ENCODE measurements at places on chromosomes 11 and 22.
A peak's percentile ranks its signal among the peaks of the same experiment; 100 is the strongest.

GRCh38 chr11:44621140-44621681 is 55.7 kb downstream of the CD82 start:
- DNase-seq, result peak; percentile 87

DNA sequence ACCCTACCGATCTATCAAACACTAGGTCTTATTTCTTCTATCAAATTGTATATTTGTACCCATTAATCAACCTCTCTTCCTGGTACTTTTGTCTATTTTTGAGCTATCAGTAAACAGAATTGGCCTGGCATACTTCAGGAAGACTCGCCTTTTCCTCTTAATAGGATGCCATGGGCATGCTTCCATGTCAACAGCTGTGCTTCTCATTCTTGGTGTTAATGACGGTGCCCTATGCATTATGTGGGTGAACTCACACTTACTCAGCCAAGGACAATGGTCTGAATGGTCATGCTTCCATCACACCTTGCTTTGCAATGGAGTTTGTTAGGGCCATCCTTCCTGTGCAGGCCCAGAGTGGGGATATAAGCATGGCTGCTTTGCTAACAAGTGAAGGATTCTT is 521.8 kb downstream of the MIAT start:
- no peak for DNase-seq

DNA sequence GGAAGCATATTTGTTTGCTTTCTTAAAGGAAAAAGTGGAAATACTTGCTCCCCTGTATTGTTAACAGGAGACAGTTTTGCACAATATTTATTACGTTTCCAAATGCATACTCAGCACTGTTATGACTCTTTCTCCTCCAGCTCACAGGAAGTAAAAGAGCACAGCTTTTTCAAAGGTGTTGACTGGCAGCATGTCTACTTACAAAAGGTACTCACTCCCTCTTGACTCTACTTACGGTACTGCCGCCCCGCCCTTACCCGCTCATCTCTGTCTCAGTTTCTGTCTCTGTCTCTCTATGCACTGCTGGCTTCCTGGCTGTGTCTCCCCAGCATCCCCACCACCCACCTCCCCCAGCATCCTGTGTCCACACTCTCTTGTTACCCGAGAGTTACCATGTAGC is 32.2 kb upstream of the MYO18B start:
- no peak for DNase-seq

DNA sequence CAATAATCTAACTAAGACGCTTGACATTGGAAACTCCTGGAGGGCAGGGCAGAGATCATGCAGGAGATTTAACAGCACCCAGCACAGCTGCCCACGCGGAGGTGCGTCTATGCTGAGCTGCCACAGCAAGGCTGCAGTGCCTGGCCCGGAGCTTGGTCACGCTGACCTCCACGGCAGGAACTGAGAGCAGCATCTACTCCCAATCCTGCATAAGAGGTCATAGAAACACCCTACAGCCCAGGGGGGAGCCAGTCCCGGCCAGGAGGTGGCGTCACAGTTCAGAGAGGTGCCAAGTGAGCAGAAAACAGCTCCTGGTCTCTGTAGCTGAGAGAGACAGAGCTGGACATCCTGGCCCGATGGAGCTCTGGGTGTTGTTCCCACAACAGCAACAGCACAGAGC is 121.1 kb upstream of the TMEM45B start:
- DNase-seq, result no peak

DNA sequence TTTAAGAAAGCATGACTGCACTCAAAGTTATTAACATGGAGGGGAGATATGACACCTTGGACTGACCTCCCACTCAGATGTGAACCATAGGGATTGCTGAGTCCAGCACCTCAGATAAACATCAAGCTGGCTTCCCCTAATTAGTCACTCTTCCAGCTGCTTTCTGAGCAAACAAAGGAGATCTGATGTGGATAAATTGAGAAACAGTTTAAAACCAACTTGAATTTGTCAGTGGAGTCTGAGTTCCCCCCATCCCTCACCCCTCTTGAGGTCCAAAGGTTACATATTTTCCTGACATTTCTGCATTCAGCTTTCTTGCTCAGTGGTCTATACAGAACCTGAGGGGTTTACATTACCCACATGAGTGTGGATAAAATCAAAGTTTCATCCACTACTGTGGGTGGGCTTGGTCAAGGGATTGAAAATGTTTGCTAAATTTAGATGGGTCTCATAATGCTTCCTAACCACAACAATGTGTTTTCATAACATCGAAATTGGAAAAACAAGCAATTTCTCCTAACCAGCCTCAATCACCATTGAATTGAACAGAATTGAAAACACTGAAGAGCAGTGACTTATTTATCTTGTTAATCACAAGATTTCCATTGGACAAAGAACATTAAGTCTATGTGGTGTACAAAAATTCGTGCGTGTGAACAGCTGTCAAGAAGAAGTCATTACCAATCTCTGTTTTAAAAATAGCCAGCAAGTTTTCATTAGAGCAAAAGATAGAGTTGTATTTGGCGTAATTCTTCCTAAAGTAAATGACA is 292.3 kb downstream of the METTL15 start:
- DNase-seq, result no peak

DNA sequence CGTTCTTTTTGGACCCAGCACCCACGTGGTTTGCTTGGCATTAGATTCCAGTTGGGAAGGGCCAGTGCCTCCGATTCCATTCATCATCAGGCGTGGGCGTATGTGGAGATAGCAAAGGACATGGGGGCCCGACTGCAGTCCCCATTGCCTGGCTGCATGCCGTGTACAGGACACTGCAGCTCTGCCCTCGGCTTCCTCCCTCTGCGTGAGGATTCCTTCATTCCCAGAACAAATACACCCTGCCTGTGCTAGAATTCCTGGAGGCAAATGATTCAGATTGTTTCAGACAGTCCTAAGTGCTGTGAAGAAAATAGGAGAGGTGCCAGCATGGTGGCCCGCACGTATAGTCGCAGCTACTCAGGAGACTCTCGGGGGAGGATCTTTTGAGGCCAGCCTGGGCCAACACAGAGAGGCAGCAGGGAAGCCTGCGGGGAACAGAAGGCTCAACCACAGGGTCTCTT is 15.4 kb downstream of the DERL3 start:
- DNase-seq, result peak; percentile 51

GRCh38 chr11:15006139-15006759 is 34.1 kb upstream of the CALCA start:
- no peak for DNase-seq

GRCh38 chr11:36022882-36023281 is 79.0 kb downstream of the LDLRAD3 start:
- DNase-seq, result no peak

- DNase-seq, result no peak
Observed at GRCh38 chr11:3905080-3905953, 49.9 kb downstream of the STIM1 start.

GRCh38 chr11:113415343-113415742 is 27.8 kb downstream of the ANKK1 start:
- DNase-seq, result no peak

- DNase-seq, result no peak
Observed at GRCh38 chr22:36129486-36130388, 30.8 kb downstream of the APOL3 start.

GRCh38 chr11:103901656-103902055 is 134.8 kb upstream of the DDI1 start:
- DNase-seq, result no peak

DNA sequence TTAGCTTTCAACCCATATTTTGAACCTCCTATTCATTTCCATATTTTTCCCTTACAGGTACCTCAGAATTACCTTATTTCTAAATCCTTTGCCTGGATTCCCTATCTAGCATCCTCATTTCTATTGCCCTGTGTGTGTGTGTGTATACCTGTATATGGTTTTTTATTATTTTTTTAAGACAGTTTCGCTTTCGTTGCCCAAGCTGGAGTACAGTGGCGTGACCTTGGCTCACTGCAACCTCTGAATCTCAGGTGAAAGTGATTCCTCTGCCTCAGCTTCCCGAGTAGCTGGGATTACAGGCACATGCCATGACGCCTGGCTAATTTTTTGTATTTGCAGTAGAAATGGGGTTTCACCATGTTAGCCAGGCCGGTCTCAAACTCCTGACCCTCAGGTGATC is 12.6 kb downstream of the HIPK3 start:
- DNase-seq, result no peak

- no peak for DNase-seq
Observed at GRCh38 chr11:133833898-133834681, 11.2 kb downstream of the SPATA19 start.

DNA sequence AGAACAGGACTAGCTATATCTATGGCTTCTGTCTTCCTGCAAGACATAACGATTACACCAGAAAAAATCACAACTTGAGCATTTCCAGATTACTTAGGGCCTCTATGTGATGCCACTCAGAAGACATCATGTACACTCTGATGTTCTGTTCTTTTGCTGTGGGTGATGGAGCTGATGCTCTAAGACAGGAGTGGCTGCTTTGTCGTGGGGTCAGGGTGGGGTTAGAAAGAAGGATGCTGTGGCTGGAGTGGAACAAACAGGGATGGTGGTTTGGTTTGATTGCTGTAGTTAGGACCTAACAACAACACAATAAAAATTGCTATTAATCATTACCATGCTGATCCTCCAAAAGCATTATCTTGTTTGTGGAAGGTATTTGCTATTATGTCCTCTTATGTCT is 120.3 kb upstream of the ARHGAP20 start:
- no peak for DNase-seq

- no peak for DNase-seq
Observed at GRCh38 chr11:79241852-79242241, 199.0 kb downstream of the TENM4 start.

GRCh38 chr11:702462-703461 is 3.3 kb upstream of the EPS8L2 start:
- DNase-seq, result no peak

DNA sequence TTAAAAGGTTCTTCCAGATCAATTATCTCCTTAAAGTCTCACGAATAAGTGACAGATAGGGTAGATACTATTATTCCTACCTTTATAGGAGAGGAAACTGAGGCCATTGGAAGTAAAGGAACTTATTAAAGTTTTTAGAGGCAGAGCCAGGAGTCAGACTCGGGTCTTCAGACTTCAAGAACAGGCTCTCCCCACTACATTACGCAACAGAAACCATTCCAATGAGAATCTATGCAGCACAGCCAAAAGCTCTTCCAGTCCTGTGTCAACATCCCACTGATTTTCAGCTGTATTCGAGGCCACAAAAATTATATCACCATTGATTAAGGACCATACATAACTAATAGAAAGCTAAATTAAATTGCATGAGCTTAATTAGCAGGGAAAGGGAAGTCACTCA is 77.4 kb downstream of the RELT start:
- DNase-seq, result no peak

DNA sequence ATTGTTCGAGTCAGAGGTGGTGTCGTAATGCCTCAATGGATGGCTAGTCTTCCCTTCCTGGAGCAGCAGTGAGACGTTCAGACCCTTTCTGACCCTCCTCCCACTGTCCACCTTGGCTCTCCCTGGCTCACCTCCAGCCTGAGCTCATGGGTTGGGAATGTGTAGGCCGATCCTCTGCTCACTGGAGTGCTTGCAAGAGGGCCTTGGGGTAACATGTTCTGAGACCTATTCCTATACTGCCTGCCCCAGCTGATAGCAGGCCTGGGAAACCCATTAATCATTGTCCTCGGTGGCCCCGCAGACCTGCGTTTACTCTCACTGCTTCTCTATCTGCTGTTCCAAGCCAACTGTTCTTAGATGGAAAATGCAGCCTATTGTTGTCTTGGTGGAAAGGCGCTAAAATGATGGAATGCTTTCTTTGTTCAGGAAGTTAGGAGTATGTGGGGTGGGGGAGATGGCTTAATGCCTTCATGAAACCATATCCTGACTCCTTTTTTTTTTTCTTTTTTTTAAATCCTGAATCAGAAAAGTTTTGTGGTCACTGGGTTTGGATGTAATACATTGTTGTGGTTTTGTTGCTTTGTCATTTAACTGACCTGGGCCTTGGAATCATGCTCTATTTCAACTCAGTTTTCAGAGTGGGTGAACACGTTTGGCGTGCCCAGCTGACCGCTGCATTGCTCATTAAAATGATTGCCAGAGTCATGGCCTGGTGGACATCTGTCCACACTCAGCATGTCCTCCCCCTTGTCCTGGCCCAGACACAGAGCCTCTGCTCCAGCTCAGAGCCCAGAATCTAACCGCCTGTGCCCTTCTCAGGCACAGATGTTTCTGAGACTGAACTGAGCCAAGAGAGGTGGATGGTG is 72.5 kb downstream of the MICAL2 start:
- DNase-seq, result peak; percentile 71

GRCh38 chr11:12961615-12962014 is 47.5 kb upstream of the RASSF10 start:
- DNase-seq, result no peak

DNA sequence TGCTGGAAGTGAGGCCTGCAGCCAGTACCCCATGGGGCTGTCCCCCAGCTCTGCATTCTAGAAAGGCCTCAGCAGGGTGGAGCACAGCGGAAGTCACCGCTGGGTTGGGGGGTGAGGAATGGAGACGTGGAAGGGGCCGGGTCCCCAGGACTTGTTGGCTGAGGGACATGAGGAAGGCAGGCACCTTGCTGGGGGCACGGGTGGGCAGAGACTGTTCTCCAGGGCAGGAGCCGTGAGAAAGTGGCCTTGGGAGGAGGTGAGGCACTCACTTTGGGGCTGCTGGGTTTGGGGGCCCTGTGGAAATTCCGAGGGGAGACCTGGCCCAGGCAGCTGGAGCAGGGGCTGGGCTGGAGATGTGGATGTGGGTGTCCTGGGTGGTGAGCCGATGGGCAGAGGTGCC is 5.0 kb downstream of the TNNI2 start:
- DNase-seq, result peak; percentile 29

DNA sequence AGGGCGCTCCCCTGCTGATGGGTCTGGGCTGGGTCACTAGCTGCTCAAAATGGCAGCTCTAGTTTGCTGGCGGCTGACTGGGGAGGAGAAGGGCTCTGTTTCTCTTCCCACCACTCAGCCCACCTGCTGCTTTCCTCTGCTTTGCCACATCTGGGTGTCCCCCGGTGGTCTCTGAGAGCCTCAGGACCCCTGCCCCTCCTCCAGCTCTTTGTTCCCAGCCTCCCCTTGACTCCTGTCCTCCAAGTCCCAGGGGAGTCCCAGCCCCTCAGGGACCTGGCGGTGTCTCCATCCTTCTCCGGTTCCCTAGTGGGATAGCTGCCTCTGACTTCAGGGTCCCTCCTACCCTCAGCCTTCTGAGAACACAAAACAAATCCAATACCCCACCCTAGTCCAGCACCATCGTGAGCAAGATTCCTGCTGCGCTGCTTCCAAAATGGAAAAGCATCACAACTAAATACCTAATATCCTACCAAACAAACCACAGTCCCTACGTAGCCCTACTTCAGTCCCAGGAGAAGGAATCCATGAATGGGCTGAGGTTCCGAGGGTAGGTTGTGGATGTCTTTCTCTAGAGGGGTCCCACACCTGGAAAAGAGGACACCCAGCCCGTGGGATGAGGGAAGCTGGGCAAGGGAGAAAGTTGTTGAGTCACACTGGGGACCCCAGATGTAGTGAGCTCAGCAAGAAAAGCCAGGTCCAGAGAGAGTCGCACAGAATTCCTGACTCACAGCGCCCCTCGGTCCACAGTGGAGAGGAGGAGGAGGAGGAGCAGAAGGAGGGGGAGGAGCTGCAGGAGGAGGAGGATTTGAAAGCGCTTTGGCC is 45.0 kb upstream of the NNMT start:
- peak; percentile 58 for DNase-seq

DNA sequence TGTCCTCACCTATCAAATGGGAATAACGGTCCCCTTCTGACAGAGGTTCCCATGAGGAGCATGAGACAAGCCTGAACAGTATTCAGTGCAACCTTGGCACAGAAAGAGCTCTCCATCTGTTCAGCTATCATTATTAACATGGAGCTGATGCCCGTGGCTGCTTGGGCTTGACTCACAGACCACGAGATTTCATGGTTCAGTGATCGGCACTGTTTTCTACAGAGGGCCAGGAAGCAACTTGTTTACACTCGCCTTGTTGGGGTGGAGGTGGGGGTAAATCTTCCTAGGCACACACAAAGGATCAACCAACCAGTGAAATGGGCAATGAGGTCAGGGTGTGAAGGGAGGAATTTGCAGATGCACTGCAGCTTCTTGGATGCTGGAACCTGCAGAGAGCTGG is 88.2 kb downstream of the CWC15 start:
- DNase-seq, result no peak
